ENCODE measurements at places on chromosomes 2 and 18.

DNA sequence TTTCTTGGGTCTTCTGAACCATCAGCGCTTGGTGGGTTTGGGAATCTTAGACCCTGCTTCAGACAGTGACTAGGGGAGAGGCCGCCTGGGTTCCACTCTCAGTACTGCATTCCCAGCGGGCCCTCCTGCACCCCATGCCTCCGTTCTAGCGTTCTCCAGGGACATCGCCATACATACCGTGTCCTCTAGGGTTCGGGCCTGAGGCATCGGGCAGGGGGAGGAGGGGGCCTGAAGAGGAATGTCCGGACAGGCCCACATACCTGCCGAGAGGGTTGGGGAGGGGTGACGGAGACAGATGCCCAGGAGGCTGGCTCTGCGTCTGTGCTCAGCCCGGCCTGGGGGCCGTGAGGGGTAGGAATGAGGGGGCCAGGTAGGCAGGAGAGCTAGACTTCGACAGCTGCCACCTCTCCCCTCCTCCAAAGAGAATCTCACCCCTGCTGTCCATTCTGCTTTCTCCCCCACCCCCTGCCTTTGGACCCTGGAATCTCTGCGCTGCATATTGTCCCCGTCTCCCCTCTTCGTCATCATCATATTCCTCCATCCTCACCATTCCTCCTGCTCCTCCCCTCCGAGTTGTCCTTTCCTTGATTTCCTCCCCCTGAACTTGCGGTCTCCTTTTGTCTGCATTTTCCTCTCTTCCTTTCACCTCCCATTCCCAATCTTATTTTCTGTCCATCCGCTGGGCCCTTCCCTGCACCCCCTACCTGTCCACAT is 7.8 kb upstream of the WNT10A start:
- DNase-seq: no peak

DNA sequence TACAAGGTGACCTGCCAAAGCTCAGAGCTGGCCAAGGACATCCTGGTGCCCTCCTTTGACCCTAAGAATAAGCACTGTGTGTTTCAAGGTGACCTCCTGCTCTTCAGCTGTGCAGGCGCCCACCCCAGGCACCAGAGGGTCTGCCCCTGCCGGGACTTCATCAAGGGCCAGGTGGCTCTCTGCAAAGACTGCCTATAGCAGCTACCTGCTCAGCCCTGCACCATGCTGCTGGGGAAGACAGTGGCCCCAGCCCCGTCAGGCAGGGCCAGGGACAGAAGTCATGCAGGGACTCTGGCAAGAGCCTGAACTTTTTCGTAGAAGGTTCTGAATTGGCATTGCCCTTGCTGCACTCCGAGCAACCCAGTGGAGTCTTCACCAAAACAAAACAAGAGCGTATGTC is 194.8 kb downstream of the MGAT5 start:
- DNase-seq: no peak

- peak; percentile 40 for DNase-seq
Measured at GRCh38 chr2:236568068-236568921, 1.3 kb upstream of the ACKR3 start.

- peak; percentile 33 for DNase-seq
Measured at GRCh38 chr2:47307066-47307465, 95.9 kb upstream of the MSH2 start.

DNA sequence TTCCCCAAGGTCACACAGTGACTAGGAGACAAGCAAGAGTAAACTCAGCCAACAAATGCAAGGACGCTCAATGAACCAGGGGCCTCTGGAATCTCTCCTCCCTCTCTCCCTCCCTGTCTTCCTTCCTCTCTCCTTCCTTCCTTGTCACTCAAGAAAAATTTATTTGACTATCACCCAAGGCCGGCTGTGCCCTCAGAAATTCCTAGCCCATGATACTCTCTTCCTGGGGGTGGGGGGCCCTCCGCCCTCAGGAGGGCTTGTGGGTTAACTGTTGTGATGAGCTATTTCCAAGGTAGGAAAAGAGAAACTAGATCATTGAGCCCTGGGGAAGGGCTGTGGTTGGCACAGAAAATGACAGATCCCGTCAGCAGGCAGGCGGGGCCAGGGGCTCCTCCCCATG is 21.7 kb downstream of the INHBB start:
- DNase-seq: peak; percentile 77

GRCh38 chr18:74368901-74369705 is 53.5 kb downstream of the C18orf63 start:
- DNase-seq: no peak

- no peak for DNase-seq
Measured at GRCh38 chr2:46377666-46378560, 80.7 kb downstream of the EPAS1 start.

- peak; percentile 49 for DNase-seq
Measured at GRCh38 chr18:3869848-3870247, 419.9 kb downstream of the TGIF1 start.

- no peak for DNase-seq
Measured at GRCh38 chr2:199583676-199584075, 125.9 kb upstream of the SATB2 start.

DNA sequence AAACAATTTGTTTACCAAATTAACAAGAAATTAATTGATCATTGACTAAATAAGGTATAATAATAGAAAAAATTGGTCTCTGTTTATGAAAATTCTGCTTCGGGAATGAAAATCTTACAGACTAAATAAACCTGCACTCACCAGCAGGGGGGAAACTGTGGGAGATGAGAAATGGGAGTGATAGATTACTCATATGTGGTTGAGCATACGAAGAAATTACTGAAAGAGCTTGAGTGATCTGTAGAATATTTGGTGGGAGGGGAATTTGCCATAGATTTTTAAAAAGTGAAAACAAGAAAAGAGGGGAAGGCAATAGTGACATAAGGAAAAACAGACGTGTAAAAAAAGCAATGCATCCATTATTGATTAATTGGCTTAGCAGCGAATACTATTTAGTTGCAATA is 2.2 kb downstream of the HMSD start:
- peak; percentile 57 for DNase-seq

GRCh38 chr18:75391279-75392225 is 36.0 kb downstream of the SMIM21 start:
- DNase-seq: no peak
